ENCODE measurements at places on chromosomes 12 and 14.

DNA sequence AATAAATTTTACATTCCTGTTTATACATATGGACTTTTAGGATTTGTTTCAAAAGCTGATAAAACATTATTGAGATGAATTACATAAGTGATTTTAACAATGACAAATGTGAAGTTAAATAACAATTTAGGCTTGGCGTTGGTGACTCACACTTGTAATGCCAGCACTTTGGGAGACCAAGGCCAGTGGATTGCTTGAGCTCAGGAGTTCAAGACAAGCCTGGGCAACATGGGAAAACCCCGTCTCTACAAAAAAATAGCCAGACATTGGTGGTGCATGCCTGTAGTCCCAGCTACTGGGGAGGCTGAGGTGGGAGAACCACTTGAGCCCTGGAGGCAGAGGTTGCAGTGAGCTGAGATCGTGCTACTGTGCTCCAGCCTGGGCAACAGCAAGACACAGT, 7.4 kb downstream of the ACOT2 start:
- no peak for DNase-seq

DNA sequence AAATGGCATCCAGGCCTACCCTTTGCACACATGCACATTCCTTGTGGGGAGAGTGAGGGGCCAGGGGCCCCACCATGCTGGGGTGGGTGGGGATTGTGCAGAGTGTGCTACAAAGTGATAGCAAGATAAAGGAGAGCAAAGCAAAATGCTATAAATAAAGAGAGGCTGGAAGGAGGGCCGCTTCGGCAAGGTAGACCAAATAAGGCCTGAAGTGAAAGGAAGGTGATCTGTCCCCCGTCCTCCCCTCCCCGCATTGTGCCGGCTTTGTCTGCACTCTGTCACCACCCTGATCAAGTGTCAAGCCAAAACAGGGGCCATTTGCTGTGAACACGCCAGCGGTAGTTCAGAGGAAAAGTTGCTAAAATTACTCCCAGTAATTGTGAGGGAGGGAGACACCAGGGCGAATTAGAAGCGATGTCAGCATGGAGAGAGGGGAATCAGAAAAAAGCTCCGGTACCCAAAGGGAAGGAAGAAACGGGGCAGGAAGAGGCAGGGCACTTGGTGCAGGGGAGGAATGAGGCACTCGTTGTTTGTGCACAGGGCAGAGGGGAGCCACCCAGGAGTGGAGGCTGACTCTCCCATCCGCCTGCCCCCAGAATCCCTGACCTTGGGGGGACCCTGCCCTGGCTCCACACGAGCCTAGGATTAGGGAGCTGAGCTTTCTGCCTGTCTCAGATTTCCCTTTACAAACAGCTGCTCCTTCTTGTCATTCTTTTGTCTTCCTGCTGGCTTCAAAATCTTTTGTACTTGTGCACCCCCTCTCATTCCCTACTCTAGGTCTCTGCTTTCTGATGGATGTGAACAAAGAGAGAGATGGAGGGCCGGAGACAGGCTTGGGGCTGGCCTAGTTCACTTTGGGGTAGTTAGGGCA, 2.9 kb upstream of the MYH7 start:
- no peak for DNase-seq

DNA sequence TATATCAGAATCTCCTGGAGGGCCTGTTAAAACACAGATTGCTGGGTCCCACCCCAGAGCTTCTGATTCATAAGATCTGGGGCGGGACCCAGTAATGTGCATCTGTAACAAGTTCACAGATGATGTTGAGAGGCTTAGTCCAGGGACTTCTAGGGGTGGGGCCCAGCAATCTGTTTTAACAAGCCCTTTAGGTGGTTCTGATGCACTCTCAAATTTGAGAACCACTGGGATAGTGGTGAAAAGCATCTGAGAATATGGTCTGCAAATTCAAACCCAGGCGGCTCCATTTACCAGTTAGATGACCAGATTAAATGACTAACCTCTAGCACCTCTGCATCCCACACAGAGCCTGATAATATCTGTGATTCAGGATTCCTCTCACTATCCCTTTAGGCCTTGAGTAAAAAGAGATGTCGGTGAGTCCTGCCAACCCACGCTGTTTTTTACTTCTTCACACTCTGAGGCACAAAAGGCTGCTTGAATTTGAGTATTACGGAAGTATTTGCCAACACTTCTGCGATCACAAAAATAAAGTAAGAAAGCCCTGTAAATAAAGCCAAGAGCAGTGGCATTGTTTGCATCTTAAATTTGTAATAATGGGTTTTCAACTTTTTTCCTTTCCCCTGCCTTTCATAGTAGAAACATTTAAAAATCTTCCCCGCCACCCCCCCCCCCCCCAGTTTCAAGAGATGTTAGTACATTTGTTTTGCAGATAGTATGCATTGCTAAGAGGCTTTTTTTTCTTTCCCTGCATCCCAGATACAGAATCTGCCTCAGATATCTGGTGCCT, 1.8 kb upstream of the FRS2 start:
- no peak for DNase-seq

DNA sequence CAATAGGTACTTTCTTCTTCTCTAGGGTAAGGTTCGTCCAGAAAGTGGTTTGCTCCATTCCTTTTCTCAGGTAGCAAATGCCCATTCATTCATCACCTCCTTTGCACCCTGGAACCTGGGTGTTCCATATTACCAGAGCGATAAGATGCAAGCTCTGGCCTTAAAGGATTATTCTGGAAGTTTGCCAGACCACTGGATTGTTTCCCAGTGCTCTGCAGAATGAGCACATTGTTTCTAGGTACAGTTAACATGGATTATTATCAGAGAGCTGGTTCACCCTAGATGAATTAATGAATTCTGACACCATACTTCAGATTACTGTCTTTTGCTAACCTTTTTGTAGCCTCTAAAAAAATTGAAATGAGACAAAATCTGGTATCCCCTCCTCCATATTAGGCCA, 170.9 kb upstream of the BMP4 start:
- no peak for DNase-seq

- DNase-seq: no peak
These were observed 240.8 kb downstream of the DACT1 start for GRCh38 chr14:58878439-58879139.

DNA sequence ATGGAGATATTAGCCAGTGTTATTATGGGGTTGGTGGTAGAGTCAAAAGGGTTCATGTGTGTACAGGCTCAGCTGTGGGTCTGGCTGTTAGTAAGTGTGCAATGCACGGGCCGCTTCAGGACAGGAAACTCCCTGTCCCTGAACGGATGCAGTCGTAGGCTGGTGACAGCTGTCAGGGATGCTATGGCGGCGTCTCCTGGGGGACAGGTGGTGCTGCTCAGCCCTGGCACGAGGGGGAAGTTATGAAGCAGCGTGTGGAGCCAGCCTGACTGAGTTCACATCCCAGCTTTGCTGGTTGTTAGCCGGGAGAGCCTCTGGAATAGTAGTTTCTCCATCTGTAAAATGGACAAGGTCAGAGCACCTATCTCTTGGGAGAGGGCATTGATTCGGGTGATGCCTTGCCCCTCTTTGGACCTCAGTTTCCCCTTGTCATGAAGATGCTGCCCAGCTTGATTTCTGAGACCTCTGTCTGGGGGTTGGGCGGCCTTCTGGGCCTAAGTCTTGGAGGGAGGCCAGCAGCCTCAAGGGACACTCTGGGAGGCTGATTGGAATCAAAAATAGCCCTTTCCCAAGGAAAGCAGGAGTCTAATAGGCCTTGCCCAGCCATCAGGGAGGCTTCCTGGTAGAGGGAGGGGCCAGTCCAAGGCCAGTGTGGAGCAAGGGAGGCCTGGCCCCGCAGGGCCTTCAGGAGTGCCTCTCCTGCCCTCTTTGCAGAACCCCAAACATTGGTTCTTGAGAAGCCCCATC, 7.1 kb downstream of the ASB2 start:
- DNase-seq: no peak

- DNase-seq: no peak
These were observed 15.0 kb downstream of the CCND2 start for GRCh38 chr12:4288296-4289131.

GRCh38 chr12:124433147-124433874, 134.1 kb downstream of the NCOR2 start:
- DNase-seq: no peak

DNA sequence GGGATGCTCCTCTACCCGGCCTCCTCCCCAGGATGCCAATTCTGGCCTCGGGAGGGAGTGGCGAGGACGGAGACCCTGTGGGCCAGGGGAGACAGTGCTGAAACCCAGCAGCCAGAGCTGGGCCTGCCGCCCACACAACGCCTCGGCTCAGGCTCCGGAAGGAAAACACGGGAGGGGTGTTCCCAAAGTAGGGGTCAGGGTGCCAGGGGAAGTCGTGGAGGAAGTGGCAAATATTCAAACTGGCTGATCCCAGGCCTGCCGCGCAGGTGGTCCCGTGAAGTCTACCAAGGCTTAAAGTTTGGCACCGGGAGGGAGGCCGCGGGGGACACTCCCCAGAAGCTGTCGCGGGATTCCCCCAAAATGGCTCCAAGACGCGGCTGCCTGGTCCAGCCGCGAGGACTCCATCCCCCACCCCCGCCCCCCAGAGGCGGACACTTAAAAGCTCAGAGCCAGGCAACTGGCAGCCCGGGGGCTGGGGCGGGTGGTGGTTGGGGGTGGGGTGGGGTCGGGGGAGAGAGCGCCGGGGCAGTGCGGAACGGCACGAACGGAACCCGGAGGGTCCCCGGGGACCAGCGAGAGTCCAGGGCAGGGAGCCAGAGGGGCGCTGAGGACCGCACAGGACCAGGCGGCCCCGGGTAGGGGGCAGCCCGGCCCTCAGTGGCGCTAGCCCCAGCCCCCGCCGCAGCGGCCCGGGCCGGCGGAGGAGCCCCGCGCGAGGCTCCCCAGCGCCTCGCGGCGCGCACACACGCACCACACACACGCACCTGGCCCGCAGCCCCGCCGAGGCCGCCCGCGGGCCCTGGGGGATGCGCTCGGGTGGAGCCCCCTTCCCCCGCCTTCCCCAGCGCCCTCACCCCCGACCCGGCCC, 20.0 kb downstream of the BEGAIN start:
- no peak for DNase-seq

GRCh38 chr12:62738616-62739015, 196.3 kb downstream of the PPM1H start:
- no peak for DNase-seq

DNA sequence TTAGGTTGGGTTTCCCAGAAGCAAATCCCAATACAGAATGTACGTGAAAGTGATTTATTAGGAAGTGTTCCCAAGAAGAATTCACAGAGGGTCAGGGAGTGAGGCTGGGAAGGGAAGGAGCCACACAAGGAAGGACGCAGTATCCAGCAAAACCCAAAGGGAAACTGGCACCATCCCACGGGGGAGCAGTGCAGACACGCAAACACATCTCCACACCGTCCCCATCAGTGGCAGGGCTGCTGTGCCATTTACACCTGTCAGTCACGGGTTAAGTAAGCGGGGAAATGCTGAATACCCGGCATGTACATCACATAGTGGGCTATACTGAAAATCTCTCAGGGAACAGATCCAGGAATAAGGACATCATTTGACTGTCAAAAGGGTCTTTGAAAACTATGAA, 93.9 kb downstream of the SLC38A1 start:
- no peak for DNase-seq

DNA sequence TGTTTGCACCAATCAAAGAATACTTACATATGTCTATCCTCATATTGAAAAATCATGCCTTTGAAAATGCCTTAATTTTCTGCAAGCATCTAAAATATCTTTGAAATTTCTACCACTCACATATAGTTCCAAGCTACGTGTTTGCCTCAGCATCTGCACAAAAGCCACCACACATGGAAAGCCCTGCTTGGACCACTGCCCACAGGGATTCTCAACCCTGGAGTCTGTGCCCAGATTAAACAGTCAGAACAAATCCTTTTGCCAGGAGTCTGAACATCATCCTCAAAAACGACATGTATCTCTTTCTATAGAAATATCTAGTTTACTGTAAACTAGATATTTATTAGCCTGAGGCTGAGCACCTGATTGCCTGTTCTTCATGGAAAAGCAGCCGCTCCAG, 32.6 kb downstream of the ARMH4 start:
- no peak for DNase-seq

DNA sequence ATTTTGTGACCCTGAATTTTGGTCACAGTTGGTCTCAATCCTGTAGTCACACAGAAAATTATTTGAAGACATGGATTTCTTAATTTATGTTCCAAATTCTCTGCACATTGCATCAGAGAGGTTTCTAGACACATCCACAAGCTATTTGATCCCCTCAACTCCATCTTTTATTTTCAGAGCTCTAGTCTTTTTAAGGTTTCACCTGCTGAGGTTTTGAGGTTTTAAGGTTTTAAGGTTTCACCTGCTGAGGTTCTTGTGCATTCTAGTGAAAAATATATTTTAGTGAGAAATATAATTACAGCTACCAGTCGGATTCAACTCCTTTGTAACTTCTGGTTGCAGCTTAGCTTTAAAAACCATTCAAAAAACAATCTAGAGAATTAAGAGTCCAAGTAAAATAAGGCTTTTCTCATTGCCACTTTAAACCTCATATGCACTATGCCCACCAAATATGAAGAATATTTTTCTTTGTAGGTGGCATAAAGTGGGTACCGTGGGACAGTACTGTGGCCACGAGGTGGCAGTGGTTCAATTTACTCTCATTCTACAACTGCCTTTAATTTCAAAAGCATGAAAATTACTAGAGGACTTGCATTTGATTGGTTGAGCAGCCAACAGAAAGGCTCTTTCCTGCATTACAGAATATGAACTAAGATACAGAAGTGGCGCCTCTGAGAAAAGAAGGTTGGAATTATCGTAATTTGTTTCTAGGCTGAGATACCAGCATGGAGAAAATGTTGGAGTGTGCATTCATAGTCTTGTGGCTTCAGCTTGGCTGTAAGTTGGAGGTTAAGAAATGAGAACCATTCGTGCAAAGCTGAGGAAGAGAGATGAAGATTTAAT, 366.5 kb upstream of the OR4E1 start:
- DNase-seq: peak; percentile 60

DNA sequence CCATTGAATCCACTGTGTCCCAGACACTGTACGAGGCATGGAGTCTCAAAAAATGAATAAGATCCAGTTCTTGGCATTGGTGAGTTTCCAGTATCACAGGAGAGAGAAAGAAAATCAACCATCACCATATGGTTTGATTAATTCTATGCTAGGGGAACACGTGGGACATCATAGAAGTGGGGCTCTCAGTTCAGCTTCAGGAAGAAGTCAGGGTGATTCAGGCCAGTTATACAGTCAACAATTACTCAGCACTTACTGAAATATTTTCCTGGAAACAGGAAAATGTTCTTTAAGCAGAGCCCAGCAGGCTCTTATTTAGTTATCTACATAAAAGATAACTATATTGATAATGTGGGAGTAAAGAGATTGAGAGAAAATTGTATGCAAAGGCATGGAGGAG, 407.2 kb downstream of the NOVA1 start:
- DNase-seq: no peak

- DNase-seq: no peak
These were observed 14.2 kb downstream of the GLT1D1 start for GRCh38 chr12:128867466-128867865.

DNA sequence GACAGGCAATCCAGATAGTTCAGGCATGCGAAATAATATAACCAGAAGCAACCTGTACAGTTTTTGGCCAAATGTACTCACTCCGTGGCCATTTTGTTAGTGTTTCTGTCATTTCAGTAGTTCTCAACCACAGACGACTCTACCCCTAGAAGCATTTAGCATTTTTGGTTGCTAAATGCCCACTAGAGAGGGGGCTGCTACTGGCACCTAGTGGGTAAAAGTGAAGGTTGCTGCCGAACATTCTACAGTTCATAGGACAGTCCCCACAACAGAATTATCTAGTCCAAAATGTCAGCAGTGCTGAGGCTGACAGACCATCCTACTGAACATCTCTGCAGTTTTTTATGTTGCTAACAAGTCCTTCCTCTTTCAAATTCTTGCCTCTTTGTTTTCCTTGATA, 107.4 kb downstream of the TSHR start:
- DNase-seq: peak; percentile 13

- no peak for DNase-seq
These were observed 5.7 kb upstream of the JDP2 start for GRCh38 chr14:75422169-75422568.

GRCh38 chr14:85616886-85617285, 86.9 kb downstream of the FLRT2 start:
- DNase-seq: no peak
